ENCODE measurements at places on chromosomes 5 and 9.

DNA sequence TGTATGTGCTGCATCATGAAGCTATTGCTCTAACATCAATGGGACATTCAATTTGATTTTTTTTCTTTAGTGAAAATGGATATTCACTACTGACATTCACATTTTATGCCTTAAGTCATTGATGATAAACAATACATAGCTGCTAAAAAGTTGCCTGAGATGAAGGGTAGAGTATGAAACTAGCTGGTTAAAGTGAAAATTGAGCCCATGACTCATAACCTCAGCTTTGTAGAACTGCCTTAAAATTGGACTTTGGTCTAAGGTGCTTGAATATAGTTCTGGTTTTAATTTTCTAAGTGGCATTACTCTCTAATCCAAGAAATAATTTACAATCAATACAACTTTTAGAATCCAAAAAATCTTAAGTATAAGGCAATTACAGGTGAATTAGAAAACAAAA lies 740.4 kb upstream of the RIOK2 start:
- DNase-seq: no peak

GRCh38 chr5:160605266-160605665 lies 183.6 kb downstream of the PTTG1 start:
- no peak for DNase-seq

GRCh38 chr5:162842727-162843126 lies 594.7 kb upstream of the CCNG1 start:
- no peak for DNase-seq

GRCh38 chr5:73858054-73858453 lies 232.1 kb downstream of the ARHGEF28 start:
- DNase-seq: no peak

- DNase-seq: no peak
These were observed 51.9 kb upstream of the IFNK start for GRCh38 chr9:27472195-27472594.
